ENCODE measurements at places on chromosomes 6 and 20. TPM values are rescaled to one million over a fixed set of nuclear protein-coding genes. Genes with fewer than 3 reads are reported as not detected.

DNA sequence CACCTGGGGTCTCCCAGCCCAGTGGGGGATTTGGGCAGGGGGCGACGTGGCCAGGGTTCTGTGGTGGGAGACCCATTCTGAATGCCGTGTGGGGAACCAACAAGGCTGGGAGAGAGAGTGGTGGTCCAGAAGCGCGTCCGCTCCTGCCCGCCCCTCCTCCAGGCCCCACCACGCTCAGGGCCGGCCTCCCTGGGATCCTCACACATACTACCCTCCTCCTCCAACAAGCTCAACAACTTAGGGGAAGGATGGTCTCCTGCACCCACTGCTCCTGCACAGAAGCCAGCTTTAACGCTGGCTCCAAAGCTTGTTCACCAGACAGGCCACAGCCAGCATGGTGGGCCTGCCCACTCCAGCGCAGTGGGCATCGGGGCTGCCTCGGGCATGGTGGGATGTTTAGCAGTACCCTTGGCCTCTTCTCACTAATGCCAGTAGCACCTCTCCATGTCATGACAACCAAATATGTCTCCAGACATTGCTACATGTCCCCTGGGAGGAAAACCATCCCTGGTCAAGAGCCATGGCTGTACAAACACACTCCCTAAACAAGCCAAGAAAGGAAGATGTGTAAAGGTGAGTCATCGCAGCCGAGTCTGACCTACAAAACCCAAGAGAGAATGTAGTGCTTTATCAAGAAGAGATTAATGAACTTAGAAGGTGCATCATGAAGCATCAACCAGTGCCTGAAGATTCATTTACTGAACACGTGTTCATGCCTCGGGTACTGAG is 75.7 kb downstream of the BMP7 start:
- H3K4me3 ChIP-seq, result no peak overlapping the region
- no peaks in the 10 kb centered on the region for H3K36me3 ChIP-seq
- no peak overlapping the region for H3K27ac ChIP-seq
- DNase-seq, result no peak
- H3K4me1 ChIP-seq, result no peaks in the 10 kb centered on the region

GRCh38 chr6:138291036-138291848 is 73.0 kb upstream of the PBOV1 start:
- H3K4me3 ChIP-seq, result no peak overlapping the region
- no peak overlapping the region for H3K27ac ChIP-seq
- DNase-seq, result no peak
- H3K36me3 ChIP-seq, result no peaks in the 10 kb centered on the region

DNA sequence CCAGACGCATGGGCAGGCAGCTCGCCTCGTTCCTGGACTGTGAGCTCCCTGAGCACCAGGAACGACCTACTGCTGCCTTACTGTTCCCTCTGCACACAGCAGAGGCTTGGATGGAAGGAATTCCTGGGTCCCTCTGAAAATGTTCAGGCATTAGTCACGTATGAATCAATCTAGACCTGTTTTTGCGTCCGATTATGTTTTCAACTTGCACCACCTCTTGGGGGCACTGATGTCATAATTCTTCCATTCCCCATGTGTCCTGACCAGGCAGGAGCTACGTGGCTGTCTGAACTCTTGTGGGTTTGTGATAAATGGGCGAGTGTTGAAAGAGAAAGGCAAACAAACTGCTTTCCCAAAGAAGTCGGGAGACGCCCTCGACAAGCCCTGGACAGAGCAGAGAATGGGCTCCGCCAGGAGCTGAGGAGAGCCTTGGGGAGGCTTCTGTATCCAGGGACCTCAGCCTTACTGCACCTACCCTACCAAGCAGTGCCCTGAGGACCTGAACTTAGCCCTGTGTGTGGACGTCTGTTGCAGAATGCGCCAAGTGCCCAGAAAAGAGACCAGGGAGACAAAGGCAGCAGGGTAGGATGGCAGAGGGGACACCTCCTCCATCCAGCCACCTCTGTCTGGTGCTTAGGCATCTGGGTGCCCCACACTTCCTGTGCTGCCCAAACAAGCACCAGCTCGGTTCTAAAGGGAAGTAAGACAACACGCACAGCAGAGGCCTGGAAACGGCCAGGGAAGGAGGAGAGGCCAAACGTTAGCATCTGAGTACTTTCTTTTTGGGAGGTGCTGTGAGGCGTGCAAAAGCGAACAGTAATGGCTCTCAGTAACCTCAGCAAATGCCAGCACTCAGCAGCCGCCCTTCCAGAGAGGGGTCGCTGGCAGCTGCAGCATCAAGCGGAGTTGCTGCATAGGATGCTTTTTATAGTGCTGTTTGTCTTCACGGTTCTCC is 124.2 kb downstream of the LY86 start:
- no peaks in the 10 kb centered on the region for H3K36me3 ChIP-seq
- peaks cover 16% of the 10 kb centered on the region for H3K4me1 ChIP-seq
- H3K27me3 ChIP-seq, result no peaks in the 10 kb centered on the region
- no peak overlapping the region for H3K4me3 ChIP-seq
- DNase-seq, result peak; percentile 77

The MYH7B gene
- total RNA-seq, result 1.5 TPM

DNA sequence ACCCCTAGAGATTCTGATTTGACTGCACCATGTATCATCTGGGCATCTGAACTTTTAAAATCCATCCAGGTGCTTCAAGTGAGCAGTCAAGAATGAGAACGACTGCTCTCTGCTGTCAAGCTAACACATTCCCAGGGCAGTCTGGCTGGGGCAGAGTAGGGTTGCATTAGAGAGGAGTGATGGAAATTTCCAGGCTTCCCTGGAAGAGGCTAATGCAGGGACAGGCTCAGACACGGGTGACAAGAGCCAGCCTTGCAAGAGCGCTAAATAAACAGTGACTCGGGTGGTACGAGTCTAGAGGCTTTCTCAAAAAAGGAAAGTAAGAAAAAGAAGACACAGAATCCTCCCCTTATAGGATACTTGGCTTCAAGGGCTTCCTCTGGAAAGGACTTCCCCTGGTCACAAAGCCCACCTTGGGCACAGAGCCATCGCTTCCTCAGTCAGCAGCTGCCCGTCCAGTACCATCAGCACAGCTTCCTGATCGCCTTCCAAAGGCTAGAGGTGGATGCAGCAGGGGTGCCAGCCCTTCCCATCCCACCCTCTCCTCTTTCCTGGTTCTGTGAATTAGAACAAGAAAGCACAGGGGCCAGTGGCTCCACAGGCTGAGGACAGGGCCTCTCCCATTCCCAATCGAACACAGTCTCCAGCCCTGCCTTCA is 177.4 kb upstream of the RREB1 start:
- DNase-seq, result no peak
- no peaks in the 10 kb centered on the region for H3K36me3 ChIP-seq
- no peaks in the 10 kb centered on the region for H3K4me1 ChIP-seq
- no peak overlapping the region for H3K4me3 ChIP-seq
- no peak overlapping the region for H3K27ac ChIP-seq
- H3K27me3 ChIP-seq, result no peaks in the 10 kb centered on the region

DNA sequence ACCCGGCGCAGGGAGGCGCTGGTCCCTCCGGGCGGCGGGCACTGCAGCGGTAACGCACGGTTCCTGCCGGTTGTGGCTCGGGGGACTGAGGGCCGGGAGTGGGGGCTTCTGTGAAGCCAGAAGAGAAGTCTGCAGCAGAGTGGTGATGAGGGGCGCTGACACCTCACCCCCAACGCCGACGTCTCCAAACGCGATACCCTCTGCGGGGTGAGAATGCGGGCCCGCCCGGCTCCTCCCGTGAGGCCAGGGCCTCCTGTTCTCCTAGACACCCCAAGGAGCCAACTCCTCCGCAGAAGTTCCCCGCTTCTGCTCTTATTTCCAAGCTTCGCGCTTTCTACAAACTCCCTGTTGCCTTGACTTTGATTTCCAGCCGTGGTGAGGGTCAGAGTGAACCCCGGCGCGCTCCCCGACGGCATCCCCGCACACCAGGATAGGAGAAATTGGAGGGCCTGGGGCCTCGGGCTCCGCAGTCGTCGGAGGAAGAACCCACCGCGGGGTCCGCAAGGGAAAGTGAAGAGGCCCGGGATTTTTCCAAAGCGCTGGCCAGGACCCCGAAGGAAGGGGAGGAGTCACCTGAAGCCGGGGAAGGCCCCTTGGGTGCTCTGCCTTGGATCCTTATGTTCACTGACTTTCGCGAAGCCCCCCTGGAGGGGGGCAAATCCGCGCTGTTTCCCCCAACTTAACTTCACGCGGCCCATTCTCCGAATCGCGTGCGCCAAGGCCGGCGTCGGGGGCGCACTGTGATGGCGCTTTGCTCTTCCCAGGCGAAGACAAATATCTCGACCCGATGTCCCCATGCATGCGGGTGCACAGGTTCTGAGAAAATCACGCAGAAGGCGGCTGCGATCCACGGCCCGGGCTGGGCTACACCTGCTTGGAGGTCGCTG is 3.1 kb upstream of the INSM1 start:
- H3K27ac ChIP-seq, result no peak overlapping the region
- DNase-seq, result no peak
- H3K4me3 ChIP-seq, result no peak overlapping the region
- peaks cover 63% of the 10 kb centered on the region for H3K27me3 ChIP-seq
- H3K36me3 ChIP-seq, result no peaks in the 10 kb centered on the region

- H3K4me1 ChIP-seq, result no peaks in the 10 kb centered on the region
- peaks cover 7% of the 10 kb centered on the region for H3K27me3 ChIP-seq
- H3K4me3 ChIP-seq, result no peak overlapping the region
Measured at GRCh38 chr6:7719364-7719850, 6.5 kb upstream of the BMP6 start.

DNA sequence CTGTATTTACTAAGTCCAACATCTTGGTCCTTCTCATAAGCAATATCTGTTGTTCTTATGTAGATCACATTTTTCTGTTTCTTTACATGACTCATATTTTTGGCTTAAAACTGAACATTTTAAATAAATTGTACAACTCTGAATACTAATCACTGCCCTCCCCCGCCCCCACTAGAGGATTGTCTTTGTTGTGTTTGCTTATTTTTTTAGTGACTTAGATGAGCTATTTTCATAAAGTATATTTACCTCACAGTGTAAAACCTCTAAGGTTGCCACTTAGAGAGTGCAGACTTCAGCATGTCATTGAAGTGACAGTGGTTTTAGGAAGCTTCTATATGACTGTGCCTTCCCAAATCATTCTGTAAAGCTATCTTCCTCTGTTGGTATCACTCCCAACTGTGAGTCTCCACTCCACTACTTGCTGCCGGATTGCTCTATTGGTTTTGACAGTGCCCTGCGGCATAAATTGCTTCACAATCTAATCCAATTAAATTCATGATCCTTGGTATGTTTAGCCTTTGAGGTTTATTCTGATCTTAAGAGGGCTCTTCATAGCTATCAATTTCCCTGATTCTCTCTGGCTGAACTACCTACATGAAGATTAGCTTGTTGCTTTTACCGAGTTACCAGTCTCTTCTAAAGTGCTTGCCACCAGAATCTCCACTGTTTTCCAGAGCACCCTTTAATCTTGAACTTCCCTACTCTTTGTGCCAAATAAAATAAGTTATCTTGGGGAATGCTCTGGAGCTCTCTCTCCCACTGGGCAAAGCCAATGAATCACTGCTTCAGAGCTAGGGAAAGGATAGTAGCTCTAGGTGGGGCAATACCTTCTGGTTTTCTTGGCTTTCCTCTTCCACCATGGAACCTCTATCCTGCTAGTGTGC is 33.0 kb downstream of the SPTLC3 start:
- H3K27me3 ChIP-seq, result no peaks in the 10 kb centered on the region
- H3K4me1 ChIP-seq, result no peaks in the 10 kb centered on the region
- DNase-seq, result no peak
